ENCODE measurements at places on chromosomes 7 and 10.

DNA sequence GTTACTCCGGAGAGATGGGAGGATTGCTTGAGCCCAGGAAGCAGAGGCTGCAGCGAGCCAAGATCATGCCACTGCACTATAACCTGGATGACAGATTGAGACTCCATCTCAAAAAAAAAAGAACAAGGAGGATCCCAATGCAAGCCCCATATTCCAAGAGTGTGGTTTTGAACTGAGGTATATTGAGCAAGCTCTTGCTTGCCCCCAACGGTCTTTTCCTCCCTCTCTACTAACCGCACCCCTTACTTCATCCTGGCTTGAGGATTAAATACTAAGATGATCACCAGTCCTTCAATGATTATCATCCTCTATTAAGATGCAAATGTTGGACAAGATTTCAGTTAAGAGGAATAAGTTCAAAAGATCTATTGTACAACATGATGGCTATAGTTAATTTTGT is 12.5 kb upstream of the SRGN start:
- DNase-seq, result no peak

GRCh38 chr7:12314199-12314598 is 89.5 kb downstream of the VWDE start:
- no peak for DNase-seq

DNA sequence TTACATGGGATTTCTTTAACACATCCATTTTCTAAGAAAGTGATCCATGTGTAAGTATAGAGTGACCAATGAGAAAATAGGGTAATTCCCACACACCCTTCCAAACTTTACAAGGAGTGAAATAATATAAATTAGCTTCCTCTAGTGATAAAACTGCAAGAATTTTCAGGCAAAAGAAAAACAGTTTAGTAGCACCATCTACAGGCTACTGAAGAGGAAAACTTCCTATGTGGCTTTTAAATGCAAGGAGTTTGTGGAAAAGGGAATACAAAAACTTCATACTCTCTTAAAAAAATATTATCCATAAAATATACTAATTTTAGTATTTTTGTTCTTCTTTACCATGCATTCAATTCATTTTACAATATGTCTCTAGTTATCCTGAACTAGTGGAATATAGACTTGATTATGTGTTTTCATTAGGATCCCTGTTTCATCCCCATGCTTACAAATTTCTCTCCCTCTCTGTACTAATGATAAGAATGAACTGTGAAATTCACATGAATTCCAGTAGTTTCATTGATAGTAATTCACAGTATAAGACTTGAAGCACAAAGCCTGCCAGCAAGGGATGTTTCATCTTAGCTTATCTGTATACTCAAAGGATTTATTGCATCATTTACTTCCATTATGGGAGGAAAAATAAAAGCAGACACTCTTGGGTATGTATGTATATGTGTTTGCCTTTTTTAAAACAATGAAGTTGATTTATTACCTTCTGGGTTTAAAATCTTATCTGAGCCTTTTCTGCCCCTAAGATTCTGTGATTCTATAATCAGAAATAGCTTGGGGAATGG is 442.9 kb downstream of the AUTS2 start:
- DNase-seq, result no peak

GRCh38 chr7:82593780-82594179 is 150.2 kb upstream of the CACNA2D1 start:
- DNase-seq, result no peak

GRCh38 chr10:62443866-62444265 is 69.7 kb downstream of the ZNF365 start:
- DNase-seq, result no peak

GRCh38 chr10:107480781-107481180 is 316.3 kb upstream of the SORCS1 start:
- no peak for DNase-seq

GRCh38 chr10:17316488-17317170 is 88.6 kb downstream of the VIM start:
- DNase-seq, result no peak

DNA sequence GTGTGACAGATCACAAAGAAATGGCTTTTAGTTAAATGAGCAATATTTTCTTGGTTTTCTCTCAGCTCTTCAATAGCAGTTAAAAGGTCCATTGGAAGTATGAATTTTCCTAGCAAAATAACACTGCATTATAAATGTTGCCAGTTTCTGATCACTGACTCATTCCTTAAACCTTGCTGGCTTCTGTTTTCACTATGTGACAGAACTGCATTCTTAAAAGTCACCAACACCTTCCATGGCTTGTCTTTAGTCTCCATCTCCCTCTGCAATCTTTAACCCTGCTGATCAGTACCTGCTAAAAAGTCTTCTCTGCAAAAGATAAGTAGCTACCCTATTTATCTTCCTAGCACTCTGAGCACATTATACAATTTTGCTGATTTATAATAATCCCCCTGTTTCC is 405.0 kb upstream of the LRRN3 start:
- DNase-seq, result no peak

DNA sequence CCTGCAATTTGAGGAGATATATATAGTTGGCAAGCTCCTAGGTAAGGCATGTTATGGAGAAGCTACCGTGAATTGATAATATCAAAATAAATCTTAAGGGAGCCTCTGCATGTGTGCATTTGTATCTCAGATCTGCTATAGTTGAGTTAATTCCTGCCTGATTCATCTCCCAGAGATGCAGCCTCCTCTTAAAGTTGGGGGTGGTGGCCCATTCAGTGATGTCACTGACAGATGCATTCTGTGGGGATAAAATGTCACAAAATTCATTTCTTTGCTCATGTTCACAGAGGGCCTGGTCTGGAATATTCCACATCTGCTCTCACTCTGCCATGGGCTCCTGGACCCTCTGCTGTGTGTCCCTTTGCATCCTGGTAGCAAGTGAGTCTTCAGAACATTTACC is 185.8 kb upstream of the PRSS1 start:
- no peak for DNase-seq

DNA sequence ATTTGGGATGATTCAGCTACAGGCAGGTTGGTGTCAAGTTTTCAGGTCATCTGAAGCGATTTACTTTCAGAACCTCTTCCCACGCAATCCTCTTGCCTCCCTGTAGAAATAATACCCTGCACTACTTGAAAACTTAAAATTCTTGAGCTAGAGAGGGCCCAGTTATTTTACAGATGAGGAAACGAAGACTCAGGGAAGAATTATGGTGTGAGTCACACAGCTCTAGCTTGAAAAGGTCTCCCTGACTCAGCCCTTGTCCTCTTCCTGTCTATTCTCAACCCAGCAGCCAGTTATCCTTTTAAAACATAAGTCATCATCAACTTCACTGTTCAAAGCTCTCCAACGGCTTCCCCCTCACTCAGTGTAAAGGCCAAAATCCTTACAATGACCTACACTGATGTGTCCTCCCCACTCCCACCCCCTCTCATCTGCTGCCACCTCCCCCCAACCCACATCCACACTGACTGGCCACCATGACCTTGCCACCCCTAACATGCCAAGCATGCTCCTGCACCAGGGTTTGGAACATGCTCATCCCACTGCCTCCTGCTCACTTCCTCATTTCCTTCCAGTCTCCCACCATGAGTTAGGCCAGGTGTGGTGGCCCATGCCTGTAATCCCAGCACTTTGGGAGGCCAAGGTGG is 3.4 kb downstream of the DNMBP start:
- DNase-seq, result no peak

GRCh38 chr10:128314686-128315085 is 188.5 kb upstream of the MKI67 start:
- no peak for DNase-seq

GRCh38 chr10:63288170-63288569 is 155.0 kb downstream of the NRBF2 start:
- no peak for DNase-seq

DNA sequence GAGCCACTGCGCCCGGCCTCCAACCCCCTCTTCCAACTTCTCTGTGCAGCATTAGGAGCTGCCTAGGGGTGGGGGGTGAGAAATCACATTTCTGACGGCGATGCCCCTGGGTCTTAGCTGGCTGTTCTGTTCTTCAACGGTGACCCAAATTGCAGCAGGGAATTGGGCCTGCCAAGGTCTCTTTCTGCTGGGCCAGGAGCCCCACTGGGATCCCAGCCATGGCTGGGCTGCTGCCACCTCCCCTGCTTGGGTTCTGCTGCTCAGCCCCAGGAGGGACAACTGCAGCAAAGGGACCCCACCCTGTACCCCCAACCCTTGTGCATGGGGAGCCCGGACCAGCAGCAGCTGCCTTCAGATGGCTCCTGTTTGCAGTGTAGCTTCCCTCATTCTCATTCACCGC is 43.7 kb upstream of the GNA12 start:
- no peak for DNase-seq

- no peak for DNase-seq
Observed at GRCh38 chr10:121949049-121949448, 21.2 kb upstream of the ATE1 start.

- DNase-seq, result no peak
Observed at GRCh38 chr7:112362053-112362650, 88.1 kb upstream of the IFRD1 start.

GRCh38 chr7:116546054-116546453 is 21.2 kb downstream of the CAV1 start:
- DNase-seq, result no peak

- DNase-seq, result no peak
Observed at GRCh38 chr10:132836832-132837540, 51.0 kb upstream of the NKX6-2 start.

DNA sequence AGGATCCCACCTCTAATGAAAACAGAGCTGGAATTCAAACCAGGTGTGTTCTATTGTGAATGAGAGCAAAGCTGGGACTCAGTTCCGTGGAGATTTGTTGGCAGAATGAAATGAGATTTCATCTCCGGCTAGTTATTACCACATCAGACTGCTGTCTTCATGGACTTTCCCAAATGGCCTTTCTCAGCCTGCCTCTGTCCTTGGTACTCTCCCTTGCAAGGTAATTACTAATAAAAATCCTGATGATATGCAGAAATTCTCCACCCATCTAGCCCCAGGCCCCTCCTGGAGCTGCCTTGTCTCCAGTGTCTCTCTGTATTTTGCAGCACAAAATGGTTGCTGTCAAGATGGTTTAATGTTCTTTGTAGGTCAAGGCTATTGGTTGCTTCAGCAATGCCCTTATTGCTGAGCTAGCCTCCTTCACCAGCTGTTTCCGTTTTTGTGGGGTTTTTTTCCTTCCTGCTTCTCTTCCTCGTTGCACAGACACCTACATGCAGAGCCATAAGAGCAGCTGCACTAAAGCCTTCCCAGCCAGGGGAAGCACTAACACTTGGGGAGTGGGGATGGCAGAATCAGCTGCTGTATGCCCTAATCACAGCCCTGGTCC is 185.0 kb upstream of the GHITM start:
- DNase-seq, result no peak

DNA sequence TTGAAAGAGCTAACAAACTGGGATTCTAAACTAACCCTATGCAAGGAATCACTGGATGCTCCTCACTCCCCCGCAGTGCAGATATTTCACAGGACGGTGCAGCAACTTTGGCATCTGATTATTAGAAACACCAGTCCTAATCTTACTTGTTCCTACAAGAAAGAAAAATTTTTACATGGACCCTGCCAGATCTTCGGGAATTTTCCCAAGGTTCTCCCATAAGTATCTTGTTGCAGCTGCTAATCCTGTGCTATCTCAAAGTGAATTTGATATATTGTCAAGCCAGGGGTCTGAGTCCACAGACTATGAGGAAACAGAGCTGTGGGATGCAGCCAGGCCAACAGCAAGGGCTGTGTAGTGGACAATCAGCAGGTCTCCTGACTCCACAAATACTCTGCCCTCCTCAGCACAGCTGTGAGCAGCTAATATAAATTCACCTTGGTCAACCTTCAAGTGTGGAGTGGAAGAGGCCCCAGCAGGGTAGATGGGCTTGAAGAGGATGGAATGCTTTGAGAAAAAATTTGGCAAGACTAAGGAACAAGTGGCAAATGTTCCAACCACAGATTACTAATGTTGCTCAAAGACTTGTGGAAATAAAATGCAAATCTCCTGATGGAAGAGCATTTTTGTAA is 25.6 kb downstream of the VSTM4 start:
- DNase-seq, result peak; percentile 57

GRCh38 chr7:29397398-29397797 is 166.2 kb upstream of the PRR15 start:
- no peak for DNase-seq

DNA sequence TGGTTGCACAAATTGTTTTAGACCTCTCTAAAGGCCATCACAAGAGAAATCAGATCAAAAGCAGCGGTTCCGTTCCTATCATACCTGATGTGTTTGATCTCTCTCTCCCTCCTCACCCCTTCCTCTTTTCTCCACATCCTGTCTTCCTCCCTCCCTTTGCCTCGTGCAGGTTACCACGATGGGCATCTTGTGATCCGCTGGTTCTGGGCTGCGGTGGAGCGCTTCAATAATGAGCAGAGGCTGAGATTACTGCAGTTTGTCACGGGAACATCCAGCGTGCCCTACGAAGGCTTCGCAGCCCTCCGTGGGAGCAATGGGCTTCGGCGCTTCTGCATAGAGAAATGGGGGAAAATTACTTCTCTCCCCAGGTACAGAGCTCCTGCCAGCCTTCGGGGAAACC is 28.5 kb upstream of the STK17A start:
- no peak for DNase-seq

DNA sequence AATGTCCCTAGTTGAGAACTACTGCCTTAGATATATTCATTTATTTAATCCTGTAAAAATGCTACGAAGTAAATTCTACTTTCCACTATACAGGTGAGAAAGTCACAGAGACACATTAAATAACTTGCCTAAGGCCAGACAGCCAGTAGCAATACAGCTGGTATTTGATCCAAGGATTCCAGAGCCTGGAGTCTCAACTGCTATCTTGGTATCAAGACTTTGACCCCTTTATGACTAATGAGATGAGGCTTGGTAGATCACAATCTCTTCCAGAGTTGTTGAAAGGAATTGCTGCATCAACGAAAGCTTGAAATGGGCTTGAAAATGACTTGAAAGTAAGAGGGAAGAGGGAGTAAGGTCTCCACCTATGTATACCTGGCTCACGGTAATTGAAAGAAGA is 83.3 kb downstream of the ORC5 start:
- no peak for DNase-seq

GRCh38 chr10:70693619-70694335 is 21.5 kb downstream of the ADAMTS14 start:
- DNase-seq, result peak; percentile 62

GRCh38 chr10:93758891-93759410 is 1.2 kb downstream of the LGI1 start:
- no peak for DNase-seq

- DNase-seq, result no peak
Observed at GRCh38 chr7:46802479-46802878, 779.4 kb downstream of the TNS3 start.

- DNase-seq, result no peak
Observed at GRCh38 chr10:67299761-67300160, 373.9 kb downstream of the LRRTM3 start.

DNA sequence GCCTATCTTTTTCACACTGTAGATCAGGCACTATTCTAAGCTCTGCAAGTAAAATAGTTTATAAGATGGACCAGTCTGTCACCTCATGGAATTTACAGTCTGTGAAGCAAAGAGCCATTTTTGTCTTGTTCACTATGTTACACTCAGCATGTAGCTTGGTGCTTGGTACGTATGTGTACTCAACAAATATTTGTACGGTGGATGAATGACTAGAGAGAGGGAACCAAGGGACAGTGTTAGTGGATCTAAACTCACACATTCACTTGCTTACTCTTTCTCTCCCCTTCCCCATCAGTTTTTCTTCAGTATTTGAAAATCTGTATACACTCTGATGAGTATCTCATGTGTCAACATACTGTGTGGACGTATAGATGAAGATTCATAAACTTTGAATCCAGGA is 45.9 kb downstream of the PTF1A start:
- DNase-seq, result no peak

Data from right atrium auricular region (tissue), 2 donors.